ENCODE measurements at places on chromosomes 6 and 20. TPM values are rescaled to one million over a fixed set of nuclear protein-coding genes. Genes with fewer than 3 reads are reported as not detected.

Gene PGC
- 0.26 TPM for polyA plus RNA-seq

Gene FOXC1
- polyA plus RNA-seq, result 52.6 TPM

Gene RSPO4
- polyA plus RNA-seq, result 0.30 TPM

Gene LHFPL5
- 0.24 TPM for polyA plus RNA-seq

Gene BMP5
- 3.3 TPM for polyA plus RNA-seq

Gene LAMP5
- polyA plus RNA-seq, result 9.1 TPM

Gene XKR7
- polyA plus RNA-seq, result 0.36 TPM

Gene ADGRB3
- polyA plus RNA-seq, result 5.7 TPM

Gene POPDC3
- polyA plus RNA-seq, result 0.22 TPM

DNA sequence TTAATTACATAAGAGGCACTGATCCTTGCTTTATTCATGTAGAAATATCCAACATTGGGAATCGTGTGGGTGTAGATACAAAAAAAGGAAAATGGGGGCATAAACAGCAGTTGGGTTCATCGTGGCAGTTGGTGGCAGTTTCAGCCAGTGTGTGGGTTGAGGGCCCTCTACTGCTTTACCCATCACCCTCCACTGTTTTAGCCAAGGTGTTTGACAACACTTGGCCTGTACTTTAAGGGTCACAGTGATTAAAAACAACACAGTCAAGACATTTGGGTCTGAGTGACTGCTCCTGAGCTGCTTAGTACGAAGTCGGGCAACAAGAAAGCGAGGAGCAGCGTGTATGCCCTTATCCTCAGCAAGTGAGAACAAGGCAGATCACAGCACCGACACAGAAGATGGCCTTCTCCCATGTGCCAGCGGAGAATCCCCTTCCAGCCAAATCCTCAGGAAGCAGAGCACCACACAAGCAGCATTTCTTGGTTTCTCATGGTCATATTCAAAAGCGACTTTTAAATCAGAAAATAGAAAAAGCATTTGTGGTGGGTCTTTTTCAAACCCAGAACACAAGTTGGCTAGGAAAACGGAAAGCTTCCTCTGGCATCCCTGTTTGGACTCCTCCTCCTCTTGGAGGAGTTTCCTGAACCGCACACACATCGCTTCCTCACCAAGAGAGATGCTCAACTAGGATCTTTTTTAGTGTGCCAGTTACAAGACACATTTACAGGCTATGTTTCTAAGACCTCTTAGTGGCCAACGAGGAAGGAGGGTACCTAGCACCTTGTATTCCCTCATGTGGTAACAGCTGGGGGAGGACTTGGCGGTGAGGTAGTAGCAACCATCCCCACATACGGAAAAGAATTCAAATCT is 23.5 kb downstream of the EIF2S2 start:
- DNase-seq, result no peak

DNA sequence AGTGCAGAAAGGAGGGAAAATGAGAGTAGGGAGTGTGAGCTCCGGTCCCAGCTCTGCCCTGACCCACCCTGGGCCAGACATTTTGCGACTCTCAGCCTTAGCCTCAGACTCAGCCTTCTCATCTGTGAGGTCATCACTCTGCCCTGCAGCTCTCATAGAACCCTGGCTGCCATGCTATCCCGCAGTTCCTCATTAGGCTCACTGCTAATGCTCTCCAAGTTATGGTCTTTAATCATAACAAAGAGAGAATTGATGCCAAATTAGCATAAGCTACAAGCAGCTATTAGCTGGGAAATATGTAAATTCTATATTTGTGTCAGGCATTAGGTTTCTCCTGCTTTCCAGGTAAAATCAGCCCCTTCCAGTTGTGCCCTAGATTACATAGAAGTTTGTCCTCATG is 46.5 kb upstream of the MLN start:
- DNase-seq, result no peak

DNA sequence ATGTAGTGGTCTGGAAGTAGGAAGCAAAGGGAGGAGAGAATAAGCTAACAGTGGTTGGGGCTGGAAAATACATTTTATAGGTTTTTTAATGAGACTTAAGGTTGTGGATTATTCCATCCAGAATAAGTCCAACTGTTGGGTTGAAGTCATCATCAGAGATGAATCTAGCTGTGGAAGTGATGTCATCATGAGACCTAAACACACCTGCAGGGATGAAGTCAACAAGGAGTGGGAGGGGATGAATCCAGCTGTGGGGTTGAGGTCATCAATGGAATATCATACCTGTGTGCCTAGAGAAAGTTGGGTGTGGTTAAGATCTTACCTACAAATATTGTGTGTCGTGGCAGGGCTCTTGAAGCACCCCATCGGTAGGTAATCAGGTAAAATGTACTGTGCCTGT is 730.7 kb downstream of the RFPL4B start:
- no peak for DNase-seq

DNA sequence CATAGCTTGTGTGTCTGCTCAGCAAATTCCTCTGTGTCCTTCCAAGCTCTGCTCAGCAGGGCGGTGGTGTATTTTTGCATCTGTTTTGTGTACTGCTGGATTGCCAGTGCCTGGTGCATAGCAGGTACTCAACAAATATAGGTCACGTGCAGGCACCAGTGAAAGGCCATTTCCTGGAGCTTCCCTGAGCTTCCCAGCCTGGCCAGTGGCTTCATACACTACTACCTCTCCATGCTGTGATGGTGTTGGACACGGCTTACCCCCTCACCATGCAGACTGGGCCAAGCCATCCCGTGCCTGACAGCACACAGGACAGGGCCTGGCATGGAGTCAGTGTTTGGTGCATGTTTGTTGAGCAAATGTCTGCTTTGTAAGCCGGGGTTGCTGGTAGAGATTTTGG is 7.7 kb upstream of the PHACTR3 start:
- DNase-seq, result no peak

- no peak for DNase-seq
These were observed 64.5 kb downstream of the LIN28B start for GRCh38 chr6:105021399-105021798.

DNA sequence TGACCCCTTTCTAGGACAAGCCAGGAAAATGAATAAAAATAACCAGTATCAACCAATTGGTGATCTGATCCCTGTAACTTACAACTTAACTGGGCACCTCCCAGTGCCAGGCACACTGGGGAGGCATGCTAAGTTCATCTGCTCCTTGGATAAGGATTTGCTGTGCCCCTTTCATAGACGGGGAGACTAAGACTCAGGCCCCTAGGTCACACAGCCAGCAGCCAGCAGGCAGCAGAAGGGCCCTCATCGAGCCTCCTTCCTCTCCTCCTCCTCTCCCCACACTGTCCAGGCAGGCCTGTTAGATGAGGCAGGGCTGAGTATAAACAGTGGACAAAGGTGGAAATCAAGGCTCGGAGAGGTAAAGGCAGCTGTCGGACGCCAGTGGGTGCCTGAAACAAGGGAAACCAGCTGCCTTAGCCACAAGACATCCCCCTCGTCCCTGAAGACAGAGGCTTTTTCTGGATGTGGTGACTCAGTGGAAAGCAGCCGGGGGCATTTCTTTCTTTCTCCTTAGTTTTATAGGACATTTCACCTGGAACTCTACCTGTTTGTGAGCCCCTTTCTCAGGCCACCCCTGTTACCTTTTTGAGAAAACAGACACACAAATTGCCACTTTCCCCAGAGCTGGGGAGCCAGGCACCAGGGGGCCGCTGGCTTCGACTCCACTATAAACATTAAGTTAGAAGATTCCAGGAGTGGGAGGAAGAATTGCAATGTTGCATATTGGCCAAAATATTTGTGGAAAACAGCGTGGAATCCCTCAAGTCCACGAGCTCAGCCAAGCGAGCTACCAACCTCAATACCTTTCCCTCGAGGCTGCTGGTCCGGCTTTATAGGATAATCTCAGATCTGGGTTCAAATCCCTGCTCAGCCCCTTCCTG is 166.0 kb downstream of the PREX1 start:
- DNase-seq, result no peak

DNA sequence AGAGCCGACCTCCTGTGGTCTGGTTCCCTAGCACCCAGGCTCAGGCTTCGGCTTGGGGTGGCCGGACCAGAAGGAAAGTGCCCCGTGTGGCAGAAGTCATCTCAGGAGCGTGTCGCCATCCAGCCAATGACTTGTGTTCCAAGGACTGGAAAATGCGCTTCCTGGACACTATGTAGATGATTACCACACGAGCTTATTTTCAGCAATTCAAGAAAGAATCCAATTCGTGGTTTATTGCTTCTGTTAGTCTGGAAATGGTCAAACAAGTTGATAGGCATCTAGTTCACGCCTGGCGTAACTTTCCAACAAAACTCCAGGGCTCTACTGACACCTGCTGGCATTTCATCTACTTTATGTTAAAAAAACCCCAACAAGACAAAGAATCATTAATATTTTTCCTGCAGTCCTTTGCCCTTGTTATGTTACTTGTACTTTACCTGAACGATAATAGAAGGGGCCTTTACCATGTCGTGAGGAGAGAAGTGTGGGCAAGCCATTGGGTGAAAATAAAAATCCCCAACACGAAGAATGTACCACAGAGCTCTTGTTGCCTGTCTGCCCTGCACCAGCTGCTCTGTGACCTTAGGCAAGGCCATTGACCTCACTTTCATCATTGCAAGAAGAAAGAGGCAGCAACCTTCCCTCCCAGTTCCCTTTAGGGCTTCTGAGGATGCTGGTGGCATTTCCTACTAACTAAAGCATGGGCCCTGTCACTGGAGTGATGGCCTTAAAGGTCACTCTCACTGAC is 154.7 kb upstream of the LAMP5 start:
- DNase-seq, result peak; percentile 45

DNA sequence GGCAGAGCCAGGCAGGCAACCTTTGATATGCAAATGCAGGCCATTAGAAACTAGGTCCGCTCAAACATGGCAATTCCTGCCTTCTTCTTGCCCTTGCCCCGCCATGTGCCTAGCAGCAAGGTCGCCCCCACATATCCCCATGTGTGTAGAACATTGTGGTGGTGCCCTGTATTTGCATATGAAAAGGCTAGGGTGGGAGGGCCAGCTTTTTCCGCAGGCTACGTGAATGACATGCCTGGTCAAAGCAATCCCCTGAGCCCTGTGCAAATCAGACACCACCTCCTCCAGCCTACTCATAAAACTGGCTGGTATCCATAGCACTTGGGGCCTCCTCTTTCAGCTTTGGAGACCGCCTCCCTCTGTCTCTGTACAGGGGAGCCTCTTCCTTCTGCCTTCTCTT is 31.6 kb downstream of the GSTA2 start:
- DNase-seq, result no peak

- DNase-seq, result no peak
These were observed 17.8 kb upstream of the TCF21 start for GRCh38 chr6:133871131-133871530.

All from left renal pelvis (tissue), 4 donors.